ENCODE measurements at places on chromosomes 5 and 9.

GRCh38 chr9:117926031-117926658, 221.9 kb downstream of the TLR4 start:
- no peak for DNase-seq

GRCh38 chr9:16867576-16868311, 2.7 kb downstream of the BNC2 start:
- DNase-seq, result no peak

GRCh38 chr9:134379831-134380365, 53.6 kb downstream of the RXRA start:
- DNase-seq, result peak; percentile 83

- no peak for DNase-seq
Measured at GRCh38 chr5:65105301-65105700, 336.6 kb downstream of the CWC27 start.

DNA sequence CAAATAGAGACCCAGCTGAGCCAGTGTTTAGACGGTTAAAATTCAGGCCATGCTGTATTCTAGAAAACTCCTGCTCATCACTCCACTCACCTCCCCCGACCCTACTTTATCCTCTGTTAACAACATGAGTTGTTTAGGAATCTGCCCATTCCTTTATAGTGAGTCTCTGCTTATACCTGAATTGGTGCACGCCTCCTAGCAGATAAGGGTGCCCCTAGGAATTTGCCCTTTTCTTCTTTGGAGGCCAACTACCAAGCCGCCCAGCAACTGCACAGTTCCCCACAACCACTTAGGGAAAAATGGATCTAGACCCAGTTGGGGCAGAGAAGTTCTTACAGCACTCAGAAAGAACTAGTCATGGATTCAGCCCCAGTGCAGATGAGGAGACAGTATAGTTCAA, 102.3 kb downstream of the MAMDC2 start:
- DNase-seq, result no peak

DNA sequence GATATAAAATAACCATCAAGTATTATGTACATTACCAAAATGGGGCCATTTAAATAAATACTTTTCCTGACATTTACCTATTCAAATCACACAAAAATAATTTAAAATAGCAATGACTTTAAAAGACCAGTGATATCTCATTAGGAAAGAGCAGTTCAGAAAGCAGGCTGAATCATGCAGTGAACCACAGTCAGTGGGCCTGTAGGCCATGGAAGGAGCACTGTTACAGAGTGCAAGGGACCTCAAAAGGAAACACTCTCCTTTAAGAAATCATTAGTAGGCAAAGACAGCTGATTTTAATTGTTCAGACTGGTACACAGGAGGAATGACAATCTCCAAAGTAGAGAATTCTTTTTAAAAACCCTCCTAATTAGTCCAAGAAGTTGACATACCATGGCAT, 283.5 kb upstream of the EFNA5 start:
- DNase-seq, result no peak

GRCh38 chr5:132751444-132751843, 4.2 kb downstream of the CCNI2 start:
- DNase-seq, result peak; percentile 33

GRCh38 chr5:96609369-96609768, 52.8 kb upstream of the CAST start:
- no peak for DNase-seq

DNA sequence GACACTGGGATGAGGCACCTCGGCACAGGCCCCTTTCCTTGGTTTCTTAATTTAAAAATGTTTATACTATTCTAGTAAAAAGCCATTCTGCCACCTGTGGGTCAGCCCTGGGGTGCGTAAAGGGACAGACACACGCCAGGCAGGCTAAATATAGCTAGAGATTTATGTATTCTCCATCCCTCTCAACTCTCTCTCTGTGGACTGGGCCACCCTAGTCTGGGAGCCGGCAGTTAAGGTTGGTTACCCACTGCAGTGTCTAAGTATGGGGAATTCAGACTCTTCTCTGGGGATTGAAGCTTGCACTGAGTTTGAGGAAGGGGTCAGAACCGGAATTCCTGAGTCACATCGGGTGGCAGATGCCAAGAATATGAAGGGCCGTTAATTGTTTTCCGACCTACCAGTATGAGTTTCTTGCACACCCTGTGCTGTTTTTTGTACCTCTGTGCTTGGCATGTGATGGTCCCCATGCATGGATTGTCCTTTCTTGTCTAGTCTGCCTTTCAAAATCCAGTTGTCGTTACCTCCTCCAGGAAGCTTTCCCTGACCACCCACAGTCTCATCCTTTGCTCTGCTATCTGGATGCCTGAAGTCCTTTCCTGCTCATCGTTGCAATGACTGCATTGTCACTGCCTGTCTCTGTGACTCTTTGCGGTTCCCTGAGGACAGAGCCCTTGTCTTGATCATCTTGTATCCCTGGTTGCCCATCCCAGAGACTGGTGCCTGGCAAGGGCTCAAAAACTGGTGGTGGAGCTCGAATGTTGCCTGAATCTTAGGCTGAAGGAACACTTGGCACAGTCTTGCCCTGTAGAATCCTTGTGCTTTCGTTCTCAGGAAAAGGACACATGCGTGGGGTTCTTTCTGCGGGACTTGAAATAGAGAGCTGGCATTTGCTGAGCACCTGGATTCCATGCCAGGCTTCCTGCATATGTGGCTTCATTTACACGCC, 2.1 kb downstream of the NEURL1B start:
- DNase-seq, result no peak

DNA sequence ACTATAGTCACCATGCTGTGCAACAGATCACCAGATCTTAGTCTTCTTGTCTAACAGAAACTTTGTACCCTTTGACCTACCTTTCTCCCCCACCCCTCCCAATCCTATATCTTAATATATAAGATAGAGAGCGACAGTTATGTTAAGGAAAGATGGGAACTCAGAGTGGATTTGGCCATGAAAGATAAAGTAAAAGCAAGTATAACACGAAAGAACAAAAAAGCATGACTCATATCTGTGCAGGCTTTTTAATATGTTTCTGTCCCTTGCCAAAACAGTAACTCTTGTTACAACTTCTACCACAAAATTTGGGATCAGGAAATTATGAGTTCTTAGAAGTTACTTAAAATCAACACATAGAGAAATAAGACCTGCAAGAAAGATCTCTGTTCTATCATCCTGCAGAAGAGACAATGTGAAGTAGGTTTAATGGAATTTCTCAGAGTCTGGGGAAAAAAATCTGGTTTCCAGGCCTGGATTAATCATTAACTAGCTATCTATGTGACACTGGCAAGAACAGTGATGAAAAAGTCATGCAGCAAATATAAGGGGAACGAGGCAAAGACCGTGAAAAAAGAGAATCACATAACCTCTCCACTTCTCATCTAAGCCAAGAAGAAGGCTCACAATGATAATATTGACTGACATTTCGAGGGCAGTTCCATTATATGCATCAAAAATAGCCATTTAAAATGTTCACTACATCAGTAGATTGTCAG, 18.6 kb downstream of the BAAT start:
- DNase-seq, result no peak

GRCh38 chr5:91486638-91487037, 103.5 kb upstream of the ARRDC3 start:
- DNase-seq, result peak; percentile 30

- DNase-seq, result peak; percentile 74
Measured at GRCh38 chr9:84668196-84669012, 1.1 kb upstream of the NTRK2 start.

GRCh38 chr9:89970701-89971100, 365.9 kb downstream of the GADD45G start:
- no peak for DNase-seq

- no peak for DNase-seq
Measured at GRCh38 chr5:54285686-54286085, 24.7 kb downstream of the ARL15 start.

DNA sequence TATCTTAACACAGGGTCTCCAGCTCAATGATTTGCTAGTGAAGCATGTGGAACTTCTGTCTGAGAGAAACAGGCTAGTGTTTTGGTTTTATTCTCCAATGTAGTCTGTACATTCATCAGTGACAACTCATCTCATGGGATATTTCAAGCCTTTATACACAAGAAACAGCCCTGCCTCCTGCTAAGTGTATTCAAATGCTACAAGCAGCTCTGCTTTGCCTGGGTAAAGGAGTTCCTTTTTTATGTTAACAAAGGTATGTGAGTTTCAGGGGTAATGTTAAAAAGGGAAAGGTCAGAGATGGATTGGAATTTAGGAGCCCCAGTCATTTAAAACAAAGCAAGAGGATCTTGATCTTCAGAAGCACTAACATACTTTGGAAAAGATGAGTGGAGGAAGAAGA, 498.7 kb downstream of the ISL1 start:
- no peak for DNase-seq

DNA sequence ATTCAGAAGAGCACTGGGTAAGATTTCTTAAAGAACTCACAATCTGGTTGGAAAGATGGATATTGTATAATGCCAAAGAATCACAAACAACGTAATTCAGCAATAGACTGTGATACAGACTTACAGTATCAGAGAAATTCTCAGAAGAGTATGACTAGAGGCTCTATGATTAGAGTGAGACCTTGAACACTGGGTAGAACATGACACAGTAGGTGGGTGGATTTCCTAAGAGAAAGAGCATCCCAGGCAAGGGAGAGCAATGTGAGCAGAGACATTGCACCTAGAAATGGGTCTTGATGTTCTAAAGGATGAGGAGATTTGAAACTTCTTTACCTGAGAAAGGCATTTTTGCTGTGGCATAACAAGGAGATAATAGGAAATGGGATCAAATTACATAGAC, 27.3 kb upstream of the CAST start:
- DNase-seq, result no peak

Data from mammary epithelial cell (primary cell).